ENCODE measurements at places on chromosomes 4 and X. TPM values are rescaled to one million over a fixed set of nuclear protein-coding genes. Genes with fewer than 3 reads are reported as not detected.

Gene RASL11B
- 6.0 TPM for total RNA-seq

Gene HERC5
- total RNA-seq, result 1.00 TPM

Gene CLGN
- total RNA-seq, result 5.3 TPM

Gene TRPC5OS
- total RNA-seq, result not detected

Gene CFAP99
- 0.45 TPM for total RNA-seq

Gene TNIP3
- total RNA-seq, result 0.73 TPM

Gene GLRA3
- total RNA-seq, result 8.1 TPM

Gene RTL3
- not detected for total RNA-seq

Gene TET2
- total RNA-seq, result 35.7 TPM

Gene GPR173
- total RNA-seq, result 21.7 TPM

Gene TMSB15C
- total RNA-seq, result 38.4 TPM

Gene ADH1A
- total RNA-seq, result not detected
